Aortic smooth muscle cell (primary cell): ENCODE measurements at places on chromosomes 2 and 18. TPM values are rescaled to one million over a fixed set of nuclear protein-coding genes. Genes with fewer than 3 reads are reported as not detected.

The IGFBP5 gene
- 139 and 270 TPM in 2 replicates for total RNA-seq

The IL1F10 gene
- not detected in 2 replicates for total RNA-seq

The PROM2 gene
- 0.19 and 0.26 TPM in 2 replicates for total RNA-seq

The OSBPL1A gene
- total RNA-seq, result 28.1 and 40.3 TPM in 2 replicates

The ANKRD30B gene
- total RNA-seq, result not detected in 2 replicates

The OR6B2 gene
- not detected in 2 replicates for total RNA-seq

The SCG2 gene
- total RNA-seq, result 4.0 and 10.8 TPM in 2 replicates

The C2orf78 gene
- not detected in 2 replicates for total RNA-seq

The ICOS gene
- total RNA-seq, result not detected in 2 replicates

The IL36B gene
- total RNA-seq, result not detected in 2 replicates

The CGREF1 gene
- 7.0 and 12.2 TPM in 2 replicates for total RNA-seq

The CCL20 gene
- total RNA-seq, result not detected in 2 replicates

The CERKL gene
- 0.13 and 0.19 TPM in 2 replicates for total RNA-seq

The TMEM37 gene
- 0.13 TPM in 1 of 2 replicates, not detected in the other for total RNA-seq

The REG3G gene
- not detected in 2 replicates for total RNA-seq

The RAMP1 gene
- 3.2 and 14.9 TPM in 2 replicates for total RNA-seq

The CENPA gene
- total RNA-seq, result 4.2 and 9.0 TPM in 2 replicates

The PSMA8 gene
- not detected in 2 replicates for total RNA-seq

The DHRS9 gene
- not detected in 2 replicates for total RNA-seq

The NTSR2 gene
- total RNA-seq, result not detected in 2 replicates

The UGT1A10 gene
- not detected in 2 replicates for total RNA-seq

The GKN2 gene
- not detected in 2 replicates for total RNA-seq

The MSH2 gene
- 17.7 and 22.7 TPM in 2 replicates for total RNA-seq

The HOXD11 gene
- not detected in 2 replicates for total RNA-seq

The VIT gene
- total RNA-seq, result 0.12 and 0.13 TPM in 2 replicates

The TYMS gene
- total RNA-seq, result 26.3 and 27.6 TPM in 2 replicates

The DNAJC10 gene
- 163 and 223 TPM in 2 replicates for total RNA-seq

The KLHL41 gene
- total RNA-seq, result 0.87 and 1.1 TPM in 2 replicates

The KCNIP3 gene
- 0.13 and 0.31 TPM in 2 replicates for total RNA-seq

The C2orf66 gene
- under 0.01 and 0.19 TPM in 2 replicates for total RNA-seq

The SLC11A1 gene
- 0.19 and 0.26 TPM in 2 replicates for total RNA-seq
